ENCODE measurements at places on chromosomes 4 and X.

DNA sequence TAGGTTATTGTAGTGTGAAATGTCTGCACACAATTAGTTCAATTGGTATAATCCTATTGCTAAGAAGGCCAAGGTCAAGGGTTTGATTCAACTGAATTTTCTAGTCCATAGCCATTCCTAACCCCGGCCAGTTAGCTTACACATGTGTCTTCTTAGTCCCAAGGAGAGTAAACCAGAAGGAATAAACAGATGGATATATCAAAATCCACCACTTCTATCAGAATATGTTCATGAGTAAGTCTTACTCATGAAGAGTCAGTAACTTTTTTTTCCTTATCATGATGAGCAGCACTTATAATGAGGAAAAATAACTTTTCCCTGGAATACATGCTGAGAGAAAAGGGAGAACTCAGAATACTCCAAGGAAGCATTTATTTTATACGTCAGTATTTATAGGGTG, 9.5 kb downstream of the HHIP start:
- no peak for DNase-seq

- DNase-seq: no peak
Measured at GRCh38 chr4:74524985-74525384, 80.0 kb downstream of the AREG start.

DNA sequence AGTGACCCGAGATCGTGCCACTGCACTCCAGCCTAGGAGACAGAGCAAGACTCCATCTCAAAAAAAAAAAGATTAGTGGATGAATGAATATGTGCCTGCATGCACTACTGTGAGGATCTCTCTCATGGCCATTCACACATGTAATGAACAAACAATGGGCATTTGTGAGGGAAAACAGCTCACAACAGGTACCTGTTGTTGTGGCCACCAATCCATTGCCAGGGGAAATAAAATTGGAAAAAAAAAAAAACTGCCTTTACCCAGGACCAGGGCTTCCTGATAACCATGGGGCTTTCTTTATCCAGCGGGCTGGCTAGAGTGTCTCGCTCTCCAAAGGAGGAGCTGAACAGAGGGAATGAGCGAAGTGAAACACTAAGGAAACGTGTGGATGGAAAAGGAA, 7.4 kb downstream of the SCD5 start:
- DNase-seq: no peak

GRCh38 chr4:13985837-13986236, 358.3 kb upstream of the BOD1L1 start:
- DNase-seq: no peak
